ENCODE measurements at places on chromosomes 11 and 22. TPM values are rescaled to one million over a fixed set of nuclear protein-coding genes. Genes with fewer than 3 reads are reported as not detected.

- H3K4me3 ChIP-seq = no peak overlapping the region
- H3K36me3 ChIP-seq = peaks cover 7% of the 10 kb centered on the region
- no peak for DNase-seq
- H3K27me3 ChIP-seq = no peaks in the 10 kb centered on the region
Measured at GRCh38 chr11:78100676-78101472, 21.2 kb upstream of the NDUFC2 start.

DNA sequence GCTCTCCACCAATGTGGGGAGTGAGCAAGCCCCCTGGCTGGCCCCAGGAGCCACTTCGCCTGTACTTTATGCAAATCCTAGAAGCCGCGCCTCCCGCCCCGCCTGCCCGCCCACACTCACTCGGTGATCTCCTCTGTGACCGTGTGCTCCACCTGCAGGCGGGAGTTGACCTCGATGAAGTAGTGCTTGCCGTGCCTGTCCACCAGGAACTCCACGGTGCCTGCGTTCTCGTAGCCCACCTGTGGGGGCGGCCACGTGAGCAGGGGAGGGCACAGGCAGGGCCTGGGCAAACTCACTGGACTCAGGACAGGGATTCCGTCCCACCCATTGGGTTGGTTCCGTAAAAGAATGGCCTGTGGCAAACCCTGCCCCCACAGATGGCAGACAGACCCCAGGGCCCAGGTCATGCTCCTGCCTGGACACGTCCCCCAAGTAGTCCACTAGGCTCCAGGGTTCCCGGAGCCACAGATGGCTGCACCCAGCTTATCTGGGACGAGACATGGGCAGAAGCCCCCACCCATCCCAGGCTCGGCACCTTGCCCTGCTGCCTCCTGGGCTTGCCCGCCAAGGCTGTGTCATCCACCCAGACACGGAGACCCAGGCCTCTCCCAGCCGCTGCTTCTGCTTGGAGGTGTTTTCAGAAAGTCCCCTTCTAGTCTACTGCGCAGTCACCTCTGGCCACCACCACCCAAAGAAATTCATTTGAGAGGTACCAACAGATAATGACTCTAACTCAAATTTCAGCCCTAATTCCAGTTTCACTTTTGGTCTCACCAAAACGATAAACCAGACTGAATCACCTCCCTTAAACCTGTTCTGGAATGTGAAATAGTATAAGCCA lies 12.1 kb downstream of the LRFN4 start:
- peak; percentile 64 for DNase-seq
- no peaks in the 10 kb centered on the region for H3K36me3 ChIP-seq
- no peak overlapping the region for H3K27ac ChIP-seq

- no peak overlapping the region for H3K4me3 ChIP-seq
- no peak overlapping the region for H3K27ac ChIP-seq
- H3K27me3 ChIP-seq = no peaks in the 10 kb centered on the region
- H3K4me1 ChIP-seq = peaks cover 45% of the 10 kb centered on the region
Measured at GRCh38 chr11:35197292-35197691, 58.3 kb downstream of the CD44 start.

DNA sequence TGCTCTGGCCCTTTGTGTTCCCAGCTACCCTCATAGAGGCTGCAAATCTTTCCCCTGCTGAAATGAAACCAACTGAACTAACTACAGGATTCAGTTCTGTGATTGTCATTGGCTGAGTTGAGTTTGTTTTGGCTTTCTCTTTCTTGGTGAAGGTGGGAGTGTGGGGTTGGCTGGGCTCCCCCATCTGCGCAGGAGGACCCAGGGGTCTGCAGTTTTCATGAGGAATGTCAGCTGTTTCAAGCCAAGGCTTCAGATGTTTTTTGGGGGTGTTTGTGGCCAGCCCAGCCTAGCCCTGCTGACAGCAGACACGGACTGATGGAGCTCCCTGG lies 34.0 kb downstream of the LRP5 start:
- H3K36me3 ChIP-seq = no peaks in the 10 kb centered on the region
- H3K27me3 ChIP-seq = no peaks in the 10 kb centered on the region
- DNase-seq = no peak
- H3K27ac ChIP-seq = no peak overlapping the region
- no peak overlapping the region for H3K4me3 ChIP-seq

Gene POU2AF2
- total RNA-seq = not detected

Gene VSIG10L2
- total RNA-seq = not detected
